Stimulated activated CD4-positive, alpha-beta T cell treated with anti-CD3 and anti-CD28 coated beads, Interleukin-1b, Interleukin-23, amount 100 ng/mL, for 48 hours (primary cell): ENCODE measurements at places on chromosomes 12 and 14.

- no peak for DNase-seq
These were observed 618 bp upstream of the AQP6 start for GRCh38 chr12:49972129-49972528.

DNA sequence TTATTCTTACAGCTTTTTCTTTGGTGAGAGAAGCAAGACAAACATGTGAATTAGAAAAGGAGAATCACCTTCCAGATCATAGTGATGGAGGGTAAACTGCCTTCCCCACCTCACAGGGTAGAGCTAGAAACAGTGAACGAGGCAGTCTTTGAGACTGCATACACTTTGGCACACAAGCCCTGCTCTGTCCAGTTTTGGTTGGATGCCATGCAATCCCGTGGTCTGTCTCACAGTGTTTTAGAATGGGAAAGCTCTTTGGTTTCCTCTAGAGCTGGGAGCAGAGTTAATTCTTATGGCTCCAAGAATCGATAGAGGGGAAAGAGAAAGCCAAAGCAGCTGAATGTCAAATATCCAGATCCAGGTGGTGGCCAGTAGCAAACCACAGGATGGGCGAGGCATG, 21.9 kb downstream of the TDP1 start:
- DNase-seq: no peak

DNA sequence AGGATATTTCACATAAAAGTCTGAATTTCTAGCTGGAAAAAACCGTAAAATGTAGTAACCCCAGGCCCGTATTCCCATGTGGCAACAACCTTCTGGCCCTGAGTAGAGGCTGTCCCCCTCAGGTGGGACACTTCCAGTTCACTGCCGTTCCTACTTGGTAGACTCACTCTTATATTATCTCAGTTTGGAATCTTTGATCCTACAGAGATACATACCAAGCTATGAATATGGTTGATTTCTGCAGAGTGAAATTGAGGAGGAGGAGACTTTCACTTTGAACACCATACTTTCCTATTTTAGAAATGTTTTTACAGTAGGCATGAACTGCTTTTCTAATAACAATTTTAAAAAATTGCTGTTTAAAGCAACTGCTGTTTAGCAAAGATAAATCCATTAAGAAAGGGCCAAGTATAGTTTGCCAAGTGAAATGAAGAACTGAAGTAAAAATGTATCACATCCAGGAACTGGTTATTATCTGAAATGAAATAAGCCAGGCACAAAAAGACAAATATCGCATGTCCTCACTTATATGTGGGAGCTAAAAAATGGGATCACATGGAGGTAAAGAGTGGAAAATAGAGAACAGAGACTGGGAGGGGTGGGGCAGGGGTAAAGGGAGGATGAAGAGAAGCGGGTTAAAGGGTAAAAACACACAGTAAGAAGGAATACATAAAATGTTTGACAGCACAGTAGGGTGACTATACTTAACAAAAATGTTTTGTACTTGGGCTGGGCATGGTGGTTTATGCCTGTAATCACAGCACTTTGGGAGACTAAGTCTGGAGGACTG, 92.8 kb upstream of the METAP2 start:
- no peak for DNase-seq

DNA sequence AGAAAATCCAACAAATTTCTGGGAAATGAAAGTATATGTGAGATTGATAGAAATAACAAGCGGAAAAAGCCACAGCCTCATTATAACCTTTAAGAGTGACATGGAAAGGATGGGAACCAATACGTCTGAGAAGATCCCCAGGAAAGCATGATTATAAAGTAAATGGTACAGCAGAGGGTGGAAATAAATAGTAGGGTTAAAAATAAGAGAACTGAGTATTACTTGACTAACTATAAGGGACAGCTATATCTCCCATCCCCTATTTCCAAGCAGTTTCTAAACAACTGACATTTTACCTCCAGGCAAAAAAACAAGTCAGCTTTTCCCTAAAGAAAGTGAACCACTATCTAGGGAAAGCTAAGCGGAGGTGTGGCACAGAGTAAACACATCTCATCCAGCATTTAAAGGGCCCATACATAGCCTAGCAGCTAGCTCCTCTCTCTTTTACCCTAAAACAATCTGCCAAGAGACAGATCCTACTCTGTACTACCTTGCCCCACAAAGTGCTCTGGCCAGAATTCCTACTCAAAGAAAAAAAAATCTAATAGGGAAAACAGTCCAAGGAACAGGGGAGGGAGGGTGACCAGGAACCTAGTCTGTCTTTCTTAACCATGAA, 11.2 kb downstream of the OSBPL8 start:
- DNase-seq: no peak

DNA sequence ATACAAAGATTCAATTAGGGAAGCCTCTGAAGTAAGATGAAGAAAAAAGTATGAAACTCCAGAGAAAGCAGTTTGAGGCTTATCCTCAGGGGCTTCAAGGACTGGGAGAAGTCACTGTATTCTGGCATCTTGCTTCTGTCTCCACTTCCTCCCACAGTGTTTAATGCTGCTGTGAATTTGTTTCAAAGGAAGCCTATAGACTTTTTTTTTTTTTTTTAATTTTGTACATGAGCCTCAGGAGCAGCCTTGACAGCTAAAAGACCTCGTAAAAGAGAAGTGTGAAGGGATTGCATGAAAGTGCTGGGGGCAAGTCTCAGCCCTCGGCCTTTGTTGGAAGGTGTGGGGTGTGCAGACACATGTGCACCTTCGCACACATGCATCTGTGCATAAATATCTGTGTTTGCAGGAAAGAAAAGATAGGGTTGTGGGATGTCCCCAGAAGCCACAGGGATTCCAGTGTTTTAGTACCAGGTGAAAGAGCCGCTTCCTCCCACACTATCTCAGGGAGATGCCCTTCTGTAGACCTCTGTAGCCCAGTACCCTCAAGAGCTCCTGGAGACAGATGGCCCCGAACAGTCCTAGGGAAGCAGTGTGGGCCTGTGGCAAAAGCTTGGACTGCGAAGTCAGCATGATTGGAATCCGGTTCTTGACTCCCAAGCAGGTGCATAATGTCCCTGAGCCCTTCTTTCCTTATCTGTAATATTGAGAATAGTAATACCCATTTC, 193.5 kb upstream of the BCL2L14 start:
- no peak for DNase-seq

DNA sequence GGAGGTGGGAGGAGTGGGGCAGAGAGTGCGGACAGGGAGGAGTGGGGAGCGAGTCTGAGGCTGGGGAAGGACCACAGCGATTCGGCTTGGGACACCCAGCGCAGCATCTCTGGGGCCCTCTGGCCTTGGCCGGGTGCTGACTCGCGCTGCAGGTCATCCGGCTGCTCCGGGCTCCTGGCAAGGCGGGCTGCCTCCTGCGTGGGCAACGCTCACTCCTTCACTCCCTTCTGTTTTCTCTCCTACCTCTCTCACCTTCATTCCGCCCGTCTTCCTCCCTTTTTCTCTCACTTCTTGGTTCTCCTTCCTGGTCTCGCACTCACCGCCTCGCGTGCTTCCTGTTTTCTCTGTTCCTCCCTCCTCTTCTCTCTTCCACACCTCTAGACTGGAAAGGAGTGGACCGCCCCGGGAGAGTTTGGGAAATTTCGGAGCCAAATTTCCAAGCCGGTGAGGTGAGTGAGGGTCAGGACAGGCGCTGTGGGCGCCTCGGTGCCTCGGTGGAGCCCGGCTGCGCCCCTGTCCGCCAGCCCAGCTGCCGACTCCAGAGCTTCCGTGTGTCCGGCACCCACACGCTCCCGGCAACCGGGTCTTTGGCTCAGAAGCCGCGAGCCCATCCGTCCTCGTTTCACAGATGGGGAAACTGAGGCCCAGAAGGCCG, 86.7 kb downstream of the B4GALNT3 start:
- no peak for DNase-seq
